ENCODE measurements at places on chromosomes 6 and 20.

DNA sequence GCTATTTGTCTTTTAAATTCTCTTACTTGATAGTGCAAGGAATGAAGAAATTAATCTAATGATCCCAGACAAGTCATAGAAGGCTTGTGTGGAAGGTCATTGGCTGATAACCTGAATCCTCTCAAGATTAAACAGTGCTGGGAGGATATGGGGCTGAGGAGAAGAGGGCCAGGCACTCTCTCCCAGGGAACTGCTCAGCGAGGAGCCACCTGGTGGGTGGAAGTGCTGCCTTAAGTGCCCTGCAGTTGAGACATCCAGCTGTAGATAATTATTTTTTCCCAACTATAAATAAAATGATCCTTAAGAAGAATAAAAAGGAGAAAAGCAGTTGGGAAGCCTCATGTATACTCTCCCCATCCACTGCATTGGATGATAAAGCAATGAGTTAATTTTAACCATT, 47.9 kb downstream of the BTBD3 start:
- no peak for DNase-seq

- DNase-seq, result no peak
These were observed 107.7 kb upstream of the BTN3A2 start for GRCh38 chr6:26257272-26257671.

DNA sequence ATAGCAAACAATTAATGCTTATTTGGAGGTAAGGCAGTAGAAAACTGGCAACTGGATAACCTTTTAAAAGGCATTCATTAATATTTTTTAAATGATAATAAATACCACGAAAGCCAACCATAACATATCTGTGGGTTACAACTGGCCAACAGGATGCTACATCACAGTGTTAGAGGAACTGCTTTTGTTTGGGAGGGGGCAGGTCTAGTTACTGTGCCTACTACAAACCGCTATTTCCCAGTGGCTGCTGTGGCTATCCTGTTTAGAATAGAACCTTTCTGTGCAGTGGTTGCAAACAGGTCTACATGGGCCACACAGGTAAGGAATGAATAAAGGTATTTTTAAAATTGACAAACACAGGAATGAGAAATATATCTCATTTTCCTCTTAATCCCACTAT, 976 bp downstream of the PIGT start:
- DNase-seq, result no peak

DNA sequence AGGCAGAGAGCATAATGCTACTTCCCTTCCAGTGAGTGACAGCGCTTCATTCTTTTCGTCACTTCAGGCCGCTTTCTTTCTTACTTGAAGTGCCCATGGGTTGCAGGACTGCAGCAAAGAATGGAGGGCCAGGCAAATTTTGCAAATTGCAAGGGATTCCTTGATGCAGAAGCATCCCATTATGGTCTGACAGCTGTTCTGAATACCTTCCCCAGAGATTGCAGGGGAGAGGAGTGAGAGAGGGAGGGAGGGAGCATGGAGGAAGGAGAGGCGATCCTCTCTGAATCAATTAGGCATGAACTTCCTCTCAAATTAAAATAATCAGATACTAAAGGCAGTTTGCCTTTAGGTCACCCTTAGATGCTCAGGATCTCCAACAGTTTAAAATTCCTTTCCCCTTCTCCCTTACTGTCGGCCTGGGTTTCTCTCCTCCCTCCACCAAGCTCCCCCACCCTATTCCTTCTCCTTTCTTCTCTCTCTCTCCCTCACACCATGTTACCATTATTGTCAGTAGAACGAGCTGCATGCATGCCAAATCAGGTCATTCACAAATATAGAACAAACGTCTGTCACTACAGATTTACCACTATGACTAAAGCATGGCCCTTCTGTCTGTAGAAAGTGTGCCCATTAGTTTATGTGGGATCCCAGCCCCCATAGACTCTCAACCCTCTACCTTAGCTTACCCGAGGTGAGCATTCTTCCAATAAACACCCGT, 289.2 kb downstream of the CD83 start:
- no peak for DNase-seq

DNA sequence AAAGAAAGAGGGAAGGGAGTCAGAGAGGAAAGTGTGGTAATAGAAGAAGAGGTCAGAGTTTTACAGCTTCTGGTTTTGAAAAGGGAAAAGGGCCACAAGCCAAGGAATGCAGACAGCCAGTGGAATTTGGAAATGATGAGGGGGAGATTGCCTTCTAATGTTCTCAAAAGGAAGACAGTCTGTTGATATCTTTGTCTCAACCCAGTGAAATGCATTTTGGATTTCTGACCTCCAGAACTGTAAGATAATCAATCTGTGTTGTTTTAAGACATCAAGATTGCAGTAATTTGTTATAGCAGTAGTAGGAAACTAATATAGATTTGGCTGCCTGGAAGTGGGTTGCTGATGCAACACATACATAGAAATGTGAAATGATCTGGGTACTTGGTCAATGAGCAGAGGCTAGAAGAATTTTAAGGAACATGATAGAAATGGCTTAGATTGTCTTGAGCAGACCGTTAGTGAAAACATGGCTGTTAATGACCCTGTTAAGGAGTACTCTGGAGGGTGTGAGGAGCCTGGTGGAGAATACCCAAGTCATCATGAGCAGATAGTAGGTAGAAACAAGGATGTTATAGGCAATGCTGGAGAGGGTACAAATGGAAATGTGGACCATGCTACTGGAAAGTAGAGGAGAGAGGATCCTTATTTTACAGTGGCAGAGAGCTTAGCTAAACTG, 255.8 kb upstream of the RAB32 start:
- peak; percentile 90 for DNase-seq

- peak; percentile 91 for DNase-seq
These were observed at the start of gene HIVEP2 for GRCh38 chr6:142945049-142945445. HIVEP2 (minus strand) TSS chr6:142945176; CDS start chr6:142774738, 170,438 bp downstream.

- DNase-seq, result no peak
These were observed 210.3 kb downstream of the BCKDHB start for GRCh38 chr6:80316686-80317231.

GRCh38 chr20:23000232-23000947, 34.7 kb upstream of the SSTR4 start:
- DNase-seq, result no peak

- DNase-seq, result peak; percentile 91
These were observed 7.6 kb downstream of the LEMD2 start for GRCh38 chr6:33781131-33781975.

DNA sequence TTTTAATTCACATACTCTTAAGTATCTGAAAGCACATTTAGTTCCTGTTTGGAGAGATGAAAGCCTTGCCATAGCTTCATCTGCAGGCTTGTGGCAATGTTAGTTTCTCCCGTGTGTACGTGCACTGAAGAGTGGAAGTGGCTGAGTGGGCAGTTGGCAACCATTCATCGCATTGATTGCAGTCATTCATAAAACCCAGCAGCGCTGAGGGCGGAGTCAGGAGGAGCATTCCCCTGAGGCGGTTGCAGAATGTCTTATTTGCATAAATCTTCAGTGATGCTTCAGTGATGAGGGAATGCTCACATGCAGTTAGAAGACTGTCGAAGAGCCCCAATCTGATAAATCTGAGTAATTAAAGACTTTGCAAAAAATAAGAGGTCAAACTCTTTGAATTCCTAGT, 79.1 kb downstream of the RIMS1 start:
- no peak for DNase-seq

- DNase-seq, result no peak
These were observed 14.8 kb downstream of the C6orf141 start for GRCh38 chr6:49565261-49565660.

GRCh38 chr20:57326667-57327455, 2.7 kb upstream of the SPO11 start:
- no peak for DNase-seq

- no peak for DNase-seq
These were observed 27.1 kb upstream of the RIPK1 start for GRCh38 chr6:3041147-3041546.

GRCh38 chr20:51340451-51340840, 202.1 kb downstream of the NFATC2 start:
- no peak for DNase-seq

DNA sequence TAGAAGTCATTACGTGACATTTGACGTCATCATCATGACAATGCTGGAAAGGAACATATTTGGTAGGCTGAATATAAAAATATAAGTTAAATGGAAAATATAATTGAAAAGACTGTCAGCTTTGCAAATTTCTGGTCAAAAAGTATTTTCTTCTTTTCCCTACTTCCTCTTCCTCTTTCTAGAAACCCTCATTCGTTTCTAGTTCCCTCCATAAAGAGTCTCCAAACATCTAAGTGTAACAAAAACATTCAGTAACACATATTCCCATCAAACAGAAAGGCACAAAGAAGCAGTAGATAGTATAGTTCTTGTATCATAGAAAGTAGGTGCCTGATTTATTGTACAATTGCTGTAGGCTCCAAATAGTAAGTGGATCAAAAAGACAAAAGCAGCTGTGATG, 150.8 kb upstream of the FAM83B start:
- no peak for DNase-seq

DNA sequence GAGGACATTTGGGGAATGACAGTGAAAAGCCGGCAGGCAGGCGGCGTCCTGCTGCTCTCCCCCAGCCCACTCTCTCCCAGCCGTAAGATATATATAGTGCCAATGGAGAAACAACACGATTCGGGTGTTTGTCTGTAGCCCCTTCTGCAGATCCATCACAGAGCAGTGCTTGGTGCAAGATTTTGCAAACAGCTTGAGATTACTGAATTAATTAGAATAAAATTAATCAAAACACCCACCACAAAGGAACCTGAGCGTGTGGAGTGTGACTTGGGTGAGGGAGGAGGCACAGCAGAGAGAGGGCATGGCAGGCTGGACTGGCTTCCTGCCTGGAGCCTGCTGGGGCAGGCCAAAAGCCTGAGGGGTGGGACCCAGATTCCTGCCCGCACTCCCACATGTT, 28.8 kb upstream of the CCDC167 start:
- no peak for DNase-seq

GRCh38 chr6:84074988-84075781, 41.6 kb downstream of the MRAP2 start:
- DNase-seq, result peak; percentile 56

GRCh38 chr6:72651174-72651573, 29.3 kb downstream of the KCNQ5 start:
- DNase-seq, result no peak

DNA sequence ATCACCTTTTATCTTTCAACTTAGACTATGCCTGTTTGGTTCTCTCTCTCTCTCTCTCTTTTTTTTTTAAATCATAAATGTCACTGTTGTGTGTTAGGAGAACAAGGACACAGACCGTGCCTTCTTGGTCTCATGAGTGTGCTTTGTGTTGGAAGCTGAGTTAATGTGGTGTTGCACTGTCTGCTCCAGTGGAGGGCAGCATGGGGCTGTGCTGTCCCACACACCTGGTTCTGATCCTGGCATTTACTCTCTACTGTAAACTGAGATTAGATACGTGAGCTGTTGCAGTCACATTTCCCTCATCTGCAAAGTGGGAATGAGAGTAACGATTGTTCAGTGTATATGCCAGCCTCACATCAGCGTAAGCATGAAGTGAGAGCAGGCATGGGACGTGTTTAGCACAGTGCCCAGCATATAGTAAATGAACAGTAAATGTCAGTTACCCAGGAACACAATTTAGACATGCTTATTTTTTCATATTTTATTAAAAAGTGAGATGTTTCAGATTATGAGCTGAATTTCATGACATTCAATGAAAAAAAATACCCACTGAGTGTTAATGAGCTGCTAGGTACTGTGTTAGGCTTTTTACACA, 161.1 kb downstream of the FARS2 start:
- DNase-seq, result peak; percentile 63

GRCh38 chr6:125679128-125679527, 70.3 kb upstream of the HEY2 start:
- no peak for DNase-seq

- DNase-seq, result peak; percentile 28
These were observed 6.8 kb downstream of the SCAND1 start for GRCh38 chr20:35947489-35947888.

DNA sequence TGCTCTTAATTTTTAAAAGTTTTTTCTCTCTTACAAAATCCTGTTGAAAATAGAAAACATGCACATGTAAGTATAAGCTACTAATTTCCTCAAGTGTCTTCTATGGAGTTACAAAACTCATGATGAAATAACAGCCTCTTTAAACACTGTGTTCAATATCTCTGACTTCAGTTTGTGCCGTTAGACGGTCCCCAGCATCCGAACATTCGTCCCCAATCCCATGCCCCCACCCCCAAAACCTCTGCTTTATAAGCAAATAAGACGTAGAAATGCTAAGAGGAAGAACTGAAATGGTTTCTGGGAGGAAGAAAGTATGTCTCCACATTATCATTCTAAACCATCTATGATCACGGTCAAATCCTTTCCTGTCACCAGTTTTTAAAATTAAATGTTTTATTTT, 31.7 kb upstream of the MYB start:
- DNase-seq, result no peak

DNA sequence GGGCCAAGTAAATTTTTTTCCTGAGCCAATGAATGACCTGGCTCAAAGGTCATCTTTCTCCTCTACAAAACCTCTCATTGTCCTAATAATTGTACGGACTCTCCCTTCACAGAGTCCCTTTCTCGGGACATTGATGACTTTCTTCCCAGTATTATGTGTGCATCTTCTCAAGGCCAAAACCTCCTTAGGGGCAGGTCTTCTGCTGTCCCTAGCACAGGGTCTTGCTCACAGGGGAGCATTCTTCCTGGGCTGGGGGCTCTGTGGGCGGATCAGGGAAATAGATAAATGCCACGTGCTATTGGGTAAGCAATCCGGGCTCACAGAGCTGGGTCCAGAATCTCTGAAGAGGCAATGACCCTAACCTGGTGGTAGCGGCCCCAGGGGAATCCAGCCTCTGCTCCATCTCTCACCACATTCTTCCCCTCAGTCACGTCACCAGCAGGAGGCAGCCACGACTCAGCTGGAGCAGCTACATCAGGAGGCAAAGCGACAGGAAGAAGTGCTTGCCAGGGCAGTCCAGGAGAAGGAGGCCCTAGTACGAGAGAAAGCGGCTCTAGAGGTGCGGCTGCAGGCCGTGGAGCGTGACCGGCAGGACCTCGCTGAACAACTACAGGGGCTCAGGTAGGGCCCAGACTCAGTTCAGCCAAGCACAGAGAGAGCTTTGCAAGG, 23.5 kb downstream of the CEP250 start:
- peak; percentile 11 for DNase-seq

GRCh38 chr20:62355878-62356588, 11.1 kb downstream of the LAMA5 start:
- DNase-seq, result no peak

- DNase-seq, result no peak
These were observed 138.8 kb upstream of the HMGN3 start for GRCh38 chr6:79373246-79373645.

DNA sequence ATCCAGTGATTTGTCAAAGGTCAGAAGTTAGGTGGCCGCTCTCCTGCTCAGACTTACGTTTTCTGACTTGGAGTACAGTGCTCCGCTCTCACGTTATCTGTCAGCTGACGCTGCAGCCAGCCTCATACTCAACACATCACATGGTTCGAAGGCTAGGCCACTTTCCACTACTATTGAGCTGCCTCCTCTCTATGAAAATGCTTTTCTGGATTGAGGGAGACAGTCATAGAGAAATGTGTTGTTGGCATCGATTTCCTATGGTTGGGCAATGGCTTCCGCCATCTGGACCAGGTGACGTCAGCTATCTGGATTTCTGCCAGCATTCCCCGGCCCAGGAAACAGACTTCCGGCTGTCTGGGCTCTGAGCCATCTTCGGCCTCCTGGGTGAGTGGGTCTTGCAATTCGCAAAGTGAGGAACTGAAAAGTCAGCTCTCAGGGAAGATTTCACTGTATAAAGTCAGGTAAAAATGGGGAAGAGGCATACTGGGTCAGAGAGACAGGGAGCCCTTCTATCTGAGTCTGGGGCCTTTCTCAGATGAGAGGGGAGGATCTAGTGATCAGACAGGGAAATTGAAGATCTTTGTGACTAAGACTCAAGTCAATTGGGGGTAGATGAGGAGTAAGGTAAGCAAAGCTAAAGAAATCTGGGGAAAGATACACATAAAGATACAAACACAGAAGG, 37.5 kb upstream of the IER3 start:
- DNase-seq, result peak; percentile 100
